Calu3 (cell line): ENCODE measurements at places on chromosomes 3 and 15.
A peak's percentile ranks its signal among the peaks of the same experiment; 100 is the strongest.

- DNase-seq = no peak
Observed at GRCh38 chr15:33152502-33153109, 41.9 kb downstream of the FMN1 start.

DNA sequence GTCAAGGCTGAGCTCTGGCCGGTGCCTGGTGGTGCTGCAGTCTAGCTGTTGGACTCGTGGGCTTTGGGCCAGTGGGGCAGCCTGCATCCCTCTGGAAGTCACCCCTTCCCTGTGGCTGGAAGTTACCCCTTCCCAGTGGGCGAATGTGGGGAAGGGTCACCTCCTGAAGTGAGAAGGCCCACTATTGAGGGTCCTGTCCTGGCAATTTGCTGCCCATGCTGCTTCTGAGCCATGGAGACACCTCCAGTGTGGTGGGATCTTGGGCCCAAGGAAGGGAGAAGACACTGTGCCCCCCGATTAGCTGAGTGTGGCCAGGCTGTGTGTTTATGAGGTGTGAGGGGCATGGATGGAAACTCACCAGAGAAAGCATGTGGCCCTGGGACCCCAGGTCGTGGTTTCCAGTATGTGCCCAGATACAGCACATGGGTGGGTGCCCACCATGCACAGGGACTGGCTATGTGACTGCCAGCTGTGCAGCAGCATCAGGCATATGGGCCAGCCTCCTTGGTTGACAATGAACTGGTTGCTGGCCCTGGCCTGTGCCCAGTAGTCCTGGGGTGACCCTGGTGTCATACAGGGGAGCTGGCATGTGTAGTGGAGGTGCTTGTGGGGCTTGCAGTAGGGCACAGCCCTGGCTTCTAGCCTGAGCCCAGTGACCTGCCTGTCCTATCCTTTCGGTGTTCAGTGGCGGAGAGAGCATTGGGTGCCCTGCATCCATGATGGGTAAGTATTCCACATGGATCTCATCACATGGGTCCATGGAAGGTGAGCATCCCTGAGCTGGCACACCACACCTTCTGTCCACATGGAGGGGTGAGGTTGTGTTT, 221.2 kb downstream of the SNRPN start:
- no peak for DNase-seq

- no peak for DNase-seq
Observed at GRCh38 chr15:47857776-47858167, 140.5 kb downstream of the SEMA6D start.

GRCh38 chr3:179425075-179425474, 26.2 kb downstream of the GNB4 start:
- no peak for DNase-seq

DNA sequence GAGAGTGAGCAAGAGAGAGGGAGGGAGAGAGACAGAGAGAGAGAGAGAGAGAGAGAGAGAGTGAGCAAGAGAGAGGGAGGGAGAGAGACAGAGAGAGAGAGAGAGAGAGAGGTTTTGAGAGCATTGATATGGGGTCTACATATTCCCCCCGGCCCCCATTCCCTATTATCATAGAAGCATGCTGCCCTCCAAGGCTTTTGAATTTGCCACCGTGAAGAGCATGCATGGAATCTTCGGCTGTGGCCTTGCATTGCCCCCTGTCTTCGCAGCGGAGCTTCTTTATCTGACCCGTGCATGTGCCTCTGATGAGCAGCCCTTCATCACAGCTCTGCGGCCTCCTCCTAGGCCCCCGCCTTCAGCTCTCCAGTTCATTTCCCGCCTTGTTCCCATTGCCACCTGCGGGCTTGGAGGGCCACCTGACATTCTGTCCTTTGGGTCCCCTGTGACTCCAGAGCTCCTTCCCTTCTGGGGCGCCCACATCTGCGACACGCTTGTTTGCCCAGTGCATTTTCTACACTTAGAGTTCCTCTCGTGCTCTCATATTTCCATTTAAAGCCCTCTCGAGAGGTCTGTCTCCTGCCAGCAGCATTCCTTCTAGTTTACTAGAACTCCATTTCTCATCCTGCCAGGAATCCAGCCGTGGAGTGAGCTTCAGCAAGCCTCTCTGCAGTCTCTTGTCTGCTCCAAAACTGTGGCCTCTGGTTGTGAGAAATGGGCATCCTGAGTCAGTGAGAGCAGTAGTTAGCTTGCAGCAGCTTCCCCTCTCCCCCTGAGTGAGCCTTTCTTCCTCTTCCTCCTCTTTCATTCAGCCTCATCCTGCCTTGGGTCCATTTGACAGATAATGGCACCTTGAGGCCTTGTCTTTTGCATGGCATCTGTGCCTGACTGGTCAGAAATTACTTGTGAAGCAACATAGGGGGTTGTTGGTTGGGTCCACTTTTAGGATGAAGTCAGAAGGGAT, 25.3 kb downstream of the LPP start:
- DNase-seq = no peak

DNA sequence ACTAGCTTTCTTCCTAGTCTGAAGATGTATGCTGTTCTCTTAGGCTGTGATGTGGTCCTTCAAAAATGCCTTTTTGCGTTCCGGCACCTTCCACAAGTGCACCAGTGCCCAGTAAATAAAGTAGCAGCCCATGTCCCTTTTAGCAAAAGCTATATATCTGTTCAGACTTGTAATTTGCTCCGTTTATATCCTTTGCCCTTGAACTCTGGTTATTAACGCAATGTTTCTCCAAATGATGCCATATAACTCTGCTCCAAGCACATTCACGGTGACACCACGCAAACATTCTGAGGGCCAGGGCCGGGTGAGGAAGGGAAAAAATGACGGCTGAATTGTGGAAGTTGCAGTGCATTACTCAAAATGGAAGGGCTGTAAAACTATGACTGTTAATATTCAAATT, 1001.1 kb upstream of the NR2F2 start:
- DNase-seq = no peak

- DNase-seq = peak; percentile 52
Observed at GRCh38 chr3:133663569-133664313, 2.0 kb upstream of the TOPBP1 start.

DNA sequence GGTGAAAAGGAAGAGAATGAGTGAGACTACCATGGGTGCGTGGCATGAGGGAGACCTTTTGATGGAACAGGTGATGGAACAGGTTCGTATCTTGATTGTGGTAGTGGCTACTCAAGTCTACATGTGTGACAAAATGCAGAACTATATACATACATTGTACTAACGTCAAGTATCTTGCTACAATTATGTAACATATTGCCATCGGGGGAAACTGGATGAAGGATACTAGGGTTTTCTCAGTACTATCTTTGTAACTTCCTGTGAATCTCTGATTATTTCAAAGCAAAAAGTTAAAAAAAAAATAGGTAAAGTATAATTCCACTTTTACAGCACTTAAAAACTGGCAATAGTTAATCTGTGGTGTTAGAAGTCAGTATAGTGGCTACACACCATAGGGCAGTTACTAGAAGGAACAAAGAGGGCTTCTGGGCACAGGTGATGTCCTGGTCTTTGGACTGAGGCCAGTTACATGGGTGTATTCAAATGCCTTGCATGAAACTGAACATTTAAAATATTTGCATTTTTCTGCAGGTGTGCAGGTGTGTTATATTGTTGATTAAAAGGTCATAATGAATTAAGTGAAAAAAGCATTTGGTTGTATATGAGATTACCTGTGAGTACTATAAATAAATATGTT, 61.4 kb downstream of the LRRK1 start:
- DNase-seq = no peak

- DNase-seq = no peak
Observed at GRCh38 chr3:139100821-139101220, 56.1 kb upstream of the PRR23C start.
